ENCODE measurements at places on chromosomes 3 and 15.

DNA sequence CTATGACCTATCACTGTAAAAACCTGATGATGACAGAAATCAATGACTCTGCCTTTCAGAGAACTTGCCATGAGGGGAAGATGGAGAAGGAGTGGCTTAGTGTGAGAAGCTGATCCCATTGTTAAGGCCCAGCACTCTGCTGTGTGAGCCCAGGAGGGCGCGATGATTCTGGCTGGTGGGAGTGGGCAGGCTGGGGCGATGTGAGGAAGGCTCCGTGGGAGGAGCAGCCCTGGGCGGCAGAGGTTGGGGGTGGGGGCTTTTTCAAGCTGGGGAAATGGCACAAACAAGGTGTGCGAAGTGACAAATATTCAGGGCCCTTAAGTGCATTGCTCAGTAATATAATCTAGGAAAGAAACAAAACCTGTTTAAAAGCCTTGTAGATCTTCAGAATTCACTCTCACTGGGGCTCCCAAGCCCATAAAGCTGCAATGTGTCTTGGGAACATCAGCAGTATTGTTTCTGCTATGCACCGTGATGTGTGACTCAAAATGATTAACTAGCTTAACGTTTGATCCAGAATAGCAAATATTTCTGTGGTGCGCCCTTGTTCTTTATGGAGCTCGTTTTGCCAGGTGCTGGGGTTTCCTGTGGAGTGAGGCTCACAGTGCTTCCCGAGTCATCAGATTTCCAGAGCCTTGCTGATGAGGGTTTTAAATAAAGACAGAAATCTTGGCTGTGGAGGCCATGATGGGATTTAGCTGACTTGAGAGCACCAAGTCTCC, 141.0 kb downstream of the CHDH start:
- no peak for DNase-seq

DNA sequence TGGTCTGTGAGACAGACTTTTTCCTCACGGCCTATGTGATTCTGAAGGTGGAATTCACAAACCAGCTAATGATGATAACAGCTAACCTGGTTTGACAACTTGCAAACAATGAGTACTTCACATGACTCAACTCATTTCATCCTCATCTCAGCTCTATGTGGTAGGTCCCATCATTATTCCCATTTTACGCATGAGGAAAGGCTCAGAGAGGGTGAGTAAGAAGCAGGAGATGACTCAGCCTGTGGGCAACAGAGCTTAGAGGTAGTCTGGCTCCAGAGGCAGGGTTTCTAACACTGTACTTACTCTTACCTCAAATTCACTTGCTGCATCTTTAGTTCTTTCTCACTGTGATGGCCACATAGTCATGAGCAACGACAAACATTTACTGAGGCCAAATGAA, 25.8 kb upstream of the PSMD6 start:
- no peak for DNase-seq

DNA sequence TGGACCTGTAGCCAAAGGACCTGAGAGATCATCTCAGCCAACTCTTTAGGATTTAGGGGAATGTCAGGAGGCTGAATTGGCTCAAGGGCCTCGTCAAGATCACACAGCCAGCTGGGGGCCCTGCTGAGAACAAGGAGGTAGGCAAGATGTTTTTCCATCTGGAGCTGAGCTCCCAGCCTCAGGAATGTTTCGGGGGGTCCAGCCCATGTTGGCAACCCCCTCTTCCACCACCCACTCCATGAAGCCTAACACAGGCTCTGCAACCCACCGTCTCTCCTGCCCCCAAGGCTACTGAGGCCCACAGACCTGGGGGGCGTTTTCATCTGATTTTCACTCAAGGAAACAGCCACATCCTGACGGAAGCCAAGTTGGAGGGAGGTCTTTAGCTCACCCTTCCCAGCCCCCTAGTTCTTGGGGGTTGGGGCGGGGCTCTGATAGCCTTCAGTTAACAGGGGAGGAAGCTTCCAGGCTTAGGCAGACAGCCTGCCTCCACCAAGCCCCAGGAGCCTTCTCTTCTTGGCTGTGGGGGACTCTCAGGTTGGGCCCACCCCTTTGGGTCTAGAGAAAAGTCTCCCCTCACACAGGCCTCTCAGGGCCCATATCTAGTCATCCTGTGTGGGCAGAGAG, 48.8 kb downstream of the EPHB3 start:
- DNase-seq, result no peak

- DNase-seq, result no peak
Measured at GRCh38 chr3:134711284-134711683, 60.5 kb upstream of the KY start.

DNA sequence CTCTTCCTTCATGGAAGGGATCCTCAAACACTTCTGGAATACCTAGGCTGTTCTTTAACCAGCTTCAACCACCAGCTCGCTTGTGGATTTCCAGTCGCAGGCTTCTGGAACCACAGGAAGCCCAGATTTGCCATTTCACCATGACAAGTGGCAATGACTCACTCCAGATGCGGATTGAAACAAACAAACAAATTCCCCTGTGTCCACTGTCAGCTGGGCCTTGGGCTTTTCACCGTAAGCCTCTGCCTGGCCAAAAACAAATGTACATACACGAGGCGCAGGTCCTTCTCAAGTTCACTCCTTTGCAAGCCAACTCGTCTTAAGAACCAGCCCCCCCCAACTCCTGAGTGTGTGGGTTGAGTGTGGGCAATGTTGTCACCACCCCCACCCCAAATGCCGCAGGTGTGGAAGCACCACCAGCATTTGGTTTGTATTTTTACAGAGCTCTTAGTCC, 8.8 kb downstream of the BCL6 start:
- no peak for DNase-seq

- no peak for DNase-seq
Measured at GRCh38 chr3:137766041-137766875, 2.1 kb downstream of the SOX14 start.

- no peak for DNase-seq
Measured at GRCh38 chr3:64213962-64214379, 11.3 kb downstream of the PRICKLE2 start.
